ENCODE measurements at places on chromosomes 6 and 20.

GRCh38 chr6:141097471-141097870 is 1035.3 kb upstream of the GJE1 start:
- DNase-seq, result no peak

DNA sequence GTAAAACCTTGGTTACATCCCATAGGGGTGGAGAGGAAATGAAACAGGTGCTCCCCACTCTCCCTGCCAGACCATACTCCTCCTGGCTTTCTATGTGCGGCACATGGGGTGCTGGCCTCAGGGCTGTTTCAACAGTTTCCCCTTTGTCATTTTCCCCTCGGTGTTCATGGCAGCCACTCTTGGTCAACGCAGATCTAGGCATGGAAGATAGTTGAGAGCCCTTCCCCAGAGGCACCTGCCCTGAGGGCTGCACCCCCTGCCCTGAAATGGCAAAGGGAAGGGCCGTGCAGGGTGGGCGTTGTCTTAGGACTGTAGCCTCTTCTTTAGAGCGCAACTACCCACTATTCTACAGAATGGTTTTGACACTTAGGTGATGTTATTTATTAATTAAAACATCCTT is 4.4 kb downstream of the CST1 start:
- DNase-seq, result no peak

GRCh38 chr6:56764081-56764566 is 121.4 kb upstream of the DST start:
- peak; percentile 57 for DNase-seq

DNA sequence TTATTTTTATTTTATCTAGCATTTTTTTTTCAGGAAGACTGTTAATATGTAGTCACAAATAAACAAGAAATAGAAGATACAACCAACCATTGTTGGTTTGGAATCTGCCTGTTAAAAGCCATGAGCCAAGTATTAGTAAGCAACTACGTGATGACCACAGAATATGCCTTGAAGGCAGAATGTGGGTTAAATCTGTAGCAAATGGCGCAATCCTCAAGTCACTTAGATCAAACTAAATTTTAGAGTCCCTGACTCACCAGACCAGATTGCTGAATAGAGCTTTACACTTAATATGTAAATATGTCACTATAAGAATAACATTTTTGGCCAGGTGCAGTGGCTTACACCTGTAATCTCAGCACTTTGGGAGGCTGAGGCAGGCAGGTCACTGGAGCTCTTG is 800.1 kb upstream of the CITED2 start:
- no peak for DNase-seq

GRCh38 chr20:25369529-25369928 is 21.1 kb downstream of the ABHD12 start:
- DNase-seq, result no peak

GRCh38 chr20:46752728-46753127 is 43.3 kb downstream of the SLC2A10 start:
- peak; percentile 22 for DNase-seq

DNA sequence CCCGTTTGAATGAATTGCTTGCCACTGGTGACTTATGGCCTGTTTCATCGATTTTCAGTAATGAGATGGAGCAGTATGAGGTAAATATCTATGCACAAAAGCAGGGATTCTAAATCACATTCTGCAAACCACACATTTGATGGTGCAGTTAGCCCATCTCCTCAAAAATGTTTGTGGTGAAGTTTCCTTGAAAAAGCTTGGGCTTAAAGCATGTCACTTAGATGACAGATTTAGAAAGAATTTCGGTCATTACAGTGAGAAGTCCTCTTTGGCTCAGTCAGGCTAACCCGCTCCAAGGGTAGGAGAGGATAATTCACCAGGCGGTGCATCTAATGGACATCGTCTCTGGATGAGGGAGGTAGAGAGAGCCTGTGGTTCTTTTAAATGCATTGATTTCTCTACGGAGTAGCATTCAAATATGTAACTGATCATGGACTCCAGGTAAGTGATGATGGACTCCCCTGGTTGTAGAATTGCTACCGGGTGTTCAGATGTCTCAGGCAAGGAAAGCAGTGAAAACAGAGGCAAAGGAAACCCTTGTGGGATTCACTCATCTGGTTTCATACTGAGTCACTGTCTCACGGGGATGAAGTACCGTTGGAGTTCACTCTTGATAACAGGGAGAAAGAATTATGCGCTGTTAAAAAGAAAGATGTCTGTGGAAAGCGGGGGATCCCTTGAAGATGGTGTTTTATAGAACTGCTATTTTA is 65.3 kb downstream of the AIG1 start:
- DNase-seq, result no peak

DNA sequence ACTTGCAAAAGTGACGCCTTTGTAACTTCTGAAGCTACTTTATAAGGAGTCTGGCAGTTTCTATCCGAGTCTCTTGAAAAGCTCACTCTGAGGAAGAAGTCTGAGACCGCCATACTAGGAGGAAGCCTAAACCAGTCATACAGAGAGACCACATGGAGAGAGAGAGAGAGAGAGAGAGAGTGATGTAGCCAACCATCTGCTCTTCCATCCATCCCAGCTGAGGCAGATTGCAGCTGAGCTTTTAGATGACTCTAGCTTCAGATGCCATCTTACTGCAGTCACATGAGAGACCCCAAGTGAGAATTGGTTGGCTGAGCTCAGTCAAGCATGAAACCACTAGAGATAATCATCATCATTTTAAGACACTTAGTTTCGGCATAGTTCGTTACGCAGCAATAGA is 15.0 kb upstream of the DTNBP1 start:
- DNase-seq, result no peak

DNA sequence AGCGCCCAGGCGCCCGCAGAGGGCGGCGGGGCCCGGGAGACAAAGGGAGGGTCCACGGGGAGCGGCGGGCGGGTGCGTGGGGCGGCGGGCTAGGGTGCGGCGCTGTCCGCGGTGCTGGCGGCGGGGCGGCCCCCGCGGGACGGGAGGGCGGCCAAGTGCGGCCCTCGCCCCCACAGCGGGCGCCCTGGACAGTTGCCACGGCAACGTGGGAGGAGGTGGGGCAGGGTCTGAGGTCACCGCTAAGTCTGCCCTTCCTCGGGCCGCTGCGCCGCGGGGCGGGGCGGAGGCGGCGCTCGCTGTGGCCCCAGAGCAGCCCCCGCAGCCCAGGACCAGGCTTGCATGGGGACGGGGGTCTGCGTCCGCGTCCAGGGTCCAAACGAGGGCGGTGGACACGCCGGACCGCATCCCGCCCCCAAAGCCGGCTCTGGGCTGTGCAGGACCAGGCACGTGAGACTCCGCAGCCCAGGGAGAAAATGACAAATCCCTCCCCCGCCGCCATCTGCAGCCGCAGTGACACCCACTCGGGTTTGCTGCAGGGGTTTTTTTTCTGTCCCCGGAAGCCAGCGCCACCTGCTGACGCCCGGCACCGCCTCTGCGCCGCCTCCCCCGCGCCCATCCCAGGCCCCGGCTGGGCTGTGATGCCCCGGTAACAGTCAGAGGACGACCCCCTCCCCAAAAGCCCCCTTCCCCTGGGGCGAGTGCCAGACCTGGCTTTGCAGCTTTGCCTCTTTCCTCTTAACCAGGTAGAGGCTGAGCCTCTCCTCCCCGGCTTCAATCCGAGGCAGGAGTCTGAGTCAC is 36.8 kb downstream of the YTHDF1 start:
- DNase-seq, result peak; percentile 26

- no peak for DNase-seq
These were observed 308.3 kb upstream of the IRAK1BP1 start for GRCh38 chr6:78559056-78559455.

DNA sequence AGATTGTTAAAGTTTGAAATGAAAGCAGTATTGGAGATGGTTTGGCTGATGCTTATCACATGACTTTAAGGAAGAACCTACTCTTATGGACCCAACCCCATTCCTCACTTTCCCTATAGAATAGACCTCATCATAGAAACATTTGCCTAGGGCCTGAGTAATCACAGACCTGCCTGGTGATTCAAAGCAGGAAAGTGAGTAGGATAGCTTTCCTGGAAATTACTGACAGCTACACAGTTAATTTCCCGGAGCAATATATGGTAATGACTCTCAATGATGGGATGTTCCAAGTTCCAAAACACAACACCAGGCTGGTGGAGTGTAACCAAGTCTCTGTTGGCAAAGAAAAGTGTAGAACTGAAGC is 233.8 kb downstream of the SIM1 start:
- DNase-seq, result no peak

GRCh38 chr20:16647875-16648597 is 74.8 kb upstream of the KIF16B start:
- DNase-seq, result no peak

DNA sequence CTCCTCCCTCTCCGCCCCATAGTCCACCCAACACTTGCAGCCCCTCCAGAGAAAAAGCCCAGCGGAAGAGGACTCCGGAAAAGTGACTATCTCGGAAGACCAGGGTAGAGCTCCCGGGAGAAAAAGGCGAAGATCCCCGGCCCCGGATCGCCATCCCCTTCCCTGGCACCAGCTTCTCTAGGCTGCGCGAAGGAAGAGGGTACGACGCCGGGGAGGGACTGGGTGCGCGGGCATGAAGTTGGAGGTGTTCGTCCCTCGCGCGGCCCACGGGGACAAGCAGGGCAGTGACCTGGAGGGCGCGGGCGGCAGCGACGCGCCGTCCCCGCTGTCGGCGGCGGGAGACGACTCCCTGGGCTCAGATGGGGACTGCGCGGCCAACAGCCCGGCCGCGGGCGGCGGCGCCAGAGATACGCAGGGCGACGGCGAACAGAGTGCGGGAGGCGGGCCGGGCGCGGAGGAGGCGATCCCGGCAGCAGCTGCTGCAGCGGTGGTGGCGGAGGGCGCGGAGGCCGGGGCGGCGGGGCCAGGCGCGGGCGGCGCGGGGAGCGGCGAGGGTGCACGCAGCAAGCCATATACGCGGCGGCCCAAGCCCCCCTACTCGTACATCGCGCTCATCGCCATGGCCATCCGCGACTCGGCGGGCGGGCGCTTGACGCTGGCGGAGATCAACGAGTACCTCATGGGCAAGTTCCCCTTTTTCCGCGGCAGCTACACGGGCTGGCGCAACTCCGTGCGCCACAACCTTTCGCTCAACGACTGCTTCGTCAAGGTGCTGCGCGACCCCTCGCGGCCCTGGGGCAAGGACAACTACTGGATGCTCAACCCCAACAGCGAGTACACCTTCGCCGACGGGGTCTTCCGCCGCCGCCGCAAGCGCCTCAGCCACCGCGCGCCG is 822 bp downstream of the FOXQ1 start:
- no peak for DNase-seq

DNA sequence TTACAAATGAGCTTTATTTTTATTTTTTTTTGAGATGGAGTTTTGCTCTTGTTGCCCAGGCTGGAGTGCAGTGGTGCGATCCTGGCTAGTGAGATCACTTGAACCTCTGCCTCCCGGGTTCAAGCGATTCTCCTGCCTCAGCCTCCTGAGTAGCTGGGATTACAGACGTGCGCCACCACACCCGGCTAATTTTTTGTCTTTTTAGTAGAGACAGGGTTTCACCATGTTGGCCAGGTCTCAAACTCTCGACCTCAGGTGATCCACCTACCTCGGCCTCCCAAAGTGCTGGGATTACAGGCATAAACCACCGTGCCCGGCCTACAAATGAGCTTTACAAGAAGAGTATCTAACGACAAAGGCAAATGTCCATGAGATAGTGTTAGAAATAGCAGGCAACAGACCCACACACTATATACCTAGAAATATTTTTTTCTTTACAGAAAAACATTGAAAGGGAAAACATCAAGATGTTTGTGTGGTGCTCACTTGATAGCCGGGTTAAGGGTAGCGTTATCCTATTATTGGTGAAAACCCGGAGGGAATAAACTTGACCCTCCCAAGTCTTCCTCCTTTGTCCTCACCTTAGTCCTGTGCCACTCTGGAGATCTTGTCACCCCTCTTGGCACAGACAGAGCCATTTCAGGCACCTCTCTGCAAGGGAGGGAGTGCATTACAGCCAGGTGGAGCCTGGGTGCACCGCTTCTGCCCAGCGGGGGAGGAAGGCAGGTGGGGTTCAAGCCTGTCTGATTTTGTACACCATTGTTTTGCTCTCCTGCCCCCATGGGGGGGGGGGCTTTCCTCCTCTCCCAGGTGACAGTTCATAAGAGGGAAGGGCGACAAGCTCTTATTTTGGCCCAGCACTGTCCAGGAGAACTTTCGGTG is 21.0 kb upstream of the AVP start:
- DNase-seq, result no peak

GRCh38 chr20:8133310-8133768 is 1.3 kb downstream of the PLCB1 start:
- DNase-seq, result no peak

DNA sequence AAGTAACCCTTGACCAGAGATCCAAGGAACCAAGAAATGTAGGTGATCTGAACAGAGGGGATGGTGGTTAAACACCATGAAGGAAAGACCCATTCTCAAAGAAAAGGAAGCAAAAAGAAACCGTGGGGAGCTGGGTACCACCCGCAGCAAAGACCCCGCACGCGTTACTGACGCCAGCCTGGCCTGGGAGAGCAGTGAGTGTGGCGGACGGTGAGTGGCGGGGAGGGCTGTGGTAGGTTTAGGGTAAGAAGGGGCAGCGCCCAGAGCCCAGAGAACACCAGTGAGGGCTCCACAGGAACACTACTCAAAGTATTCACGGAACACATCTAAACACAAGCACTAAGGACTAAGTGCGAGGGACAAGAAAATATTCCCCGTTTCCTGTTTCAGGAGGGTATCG is 4.2 kb downstream of the GMEB2 start:
- DNase-seq, result no peak

- no peak for DNase-seq
These were observed 78.1 kb downstream of the PPP1R3G start for GRCh38 chr6:5163247-5163646.

GRCh38 chr6:15981956-15982355 is 146.9 kb upstream of the MYLIP start:
- no peak for DNase-seq

- DNase-seq, result no peak
These were observed 8.4 kb upstream of the IGF2R start for GRCh38 chr6:159960485-159960884.

DNA sequence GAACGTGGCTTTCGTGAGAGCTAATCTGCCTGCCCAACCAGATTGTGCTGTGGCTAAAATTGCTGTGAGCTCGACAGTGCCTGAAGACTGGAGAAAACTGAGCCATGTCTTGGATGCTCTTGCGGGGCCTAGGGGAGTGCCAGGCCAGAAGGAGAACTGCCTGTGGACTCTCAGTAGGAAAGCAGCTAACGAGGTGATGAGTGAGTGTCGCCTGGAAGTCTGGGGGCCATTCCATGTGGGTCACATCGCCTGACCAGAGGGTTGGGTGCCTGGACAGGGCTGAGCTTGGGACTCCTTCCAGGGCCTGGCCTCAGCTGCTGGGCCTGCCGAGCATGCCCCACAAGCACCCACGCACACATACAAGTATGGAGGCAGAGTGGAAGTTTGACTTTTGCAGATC is 166.5 kb downstream of the VEGFA start:
- DNase-seq, result no peak

DNA sequence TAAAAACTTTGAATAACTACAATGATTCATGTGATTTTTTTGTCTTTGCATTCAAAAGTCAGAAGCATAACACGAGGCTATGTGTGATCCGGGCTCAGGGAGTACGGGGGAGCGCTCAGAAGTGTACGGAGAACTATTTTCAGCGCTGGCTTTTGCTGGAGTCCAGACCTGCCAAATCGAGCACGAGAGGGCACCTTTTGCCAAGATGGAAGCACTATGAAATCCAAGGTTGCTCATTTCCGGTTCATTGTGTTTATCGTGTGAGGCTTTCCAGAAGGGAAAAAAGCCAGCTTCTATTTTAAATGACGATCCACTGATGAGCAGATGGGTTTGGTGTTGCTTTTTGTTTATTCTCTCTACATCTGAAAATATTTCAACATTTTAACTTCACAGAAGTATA is 11.3 kb downstream of the RAMACL start:
- no peak for DNase-seq

- DNase-seq, result peak; percentile 40
These were observed 130.6 kb upstream of the C6orf118 start for GRCh38 chr6:165439928-165440554.

GRCh38 chr20:47272893-47273590 is 83.5 kb downstream of the ZMYND8 start:
- peak; percentile 29 for DNase-seq
